ENCODE measurements at places on chromosomes 3 and 15. TPM values are rescaled to one million over a fixed set of nuclear protein-coding genes. Genes with fewer than 3 reads are reported as not detected.

Gene DHX30
- total RNA-seq: 57.4 TPM

Gene VGLL3
- 43.0 TPM for total RNA-seq

Gene ADAMTS9
- total RNA-seq: 0.71 TPM

Gene GRAMD2A
- 0.18 TPM for total RNA-seq

Gene MYD88
- 25.9 TPM for total RNA-seq

Gene MYLK
- 180 TPM for total RNA-seq

Gene NANOGP8
- total RNA-seq: not detected
